ENCODE measurements at places on chromosomes 2 and 18. TPM values are rescaled to one million over a fixed set of nuclear protein-coding genes. Genes with fewer than 3 reads are reported as not detected.

The HOXD8 gene
- not detected for polyA plus RNA-seq

The GLB1L gene
- polyA plus RNA-seq, result 0.98 TPM

The REG3G gene
- polyA plus RNA-seq, result not detected

The BOLL gene
- not detected for polyA plus RNA-seq

The TUBB8B gene
- not detected for polyA plus RNA-seq

- no peak for DNase-seq
Measured at GRCh38 chr2:163198972-163199371, 360.4 kb upstream of the KCNH7 start.

DNA sequence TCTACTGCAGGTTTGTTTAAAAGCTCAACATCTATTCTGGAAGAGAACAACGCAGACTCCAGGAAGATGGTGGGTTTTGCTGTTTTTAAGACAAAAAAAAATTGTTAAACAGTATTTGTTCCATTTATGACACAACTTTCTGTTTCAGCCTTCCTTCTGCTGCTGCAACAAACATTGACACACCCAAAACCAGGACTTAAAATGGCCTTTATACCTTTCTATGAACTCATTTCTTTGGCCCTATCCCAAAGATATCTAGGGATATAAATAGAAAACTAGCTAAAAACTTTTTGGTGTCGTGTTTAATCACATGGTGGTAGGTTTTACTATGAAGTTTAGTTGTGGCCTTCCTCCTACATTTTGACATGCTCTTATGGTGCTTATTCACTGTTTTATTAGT is 964 bp upstream of the GALNT3 start:
- no peak for DNase-seq

GRCh38 chr2:66522611-66523376 is 87.9 kb downstream of the MEIS1 start:
- DNase-seq, result no peak

Measured in naive B cell (primary cell).